ENCODE measurements at places on chromosomes 5 and 9.

DNA sequence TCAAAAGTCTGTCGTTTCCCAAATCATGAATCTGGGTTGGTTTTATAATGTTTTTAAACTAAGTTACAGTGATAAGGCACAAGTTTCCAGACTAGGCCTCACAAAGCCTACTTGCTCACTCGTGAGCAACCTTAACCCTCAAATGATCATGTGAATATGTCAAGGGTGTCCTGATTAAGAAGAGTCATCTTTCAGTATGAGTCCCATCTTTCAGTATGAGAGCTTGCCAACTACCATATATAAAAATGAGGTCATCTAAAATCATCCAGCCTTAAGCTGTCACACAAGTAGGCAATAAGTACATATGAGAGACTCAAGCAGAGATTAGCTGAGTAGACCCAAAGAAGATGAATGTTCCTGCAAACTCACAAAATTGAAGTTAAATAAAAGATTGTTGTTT lies 668.4 kb upstream of the FAM174A start:
- no peak for DNase-seq

GRCh38 chr5:124287813-124288212 lies 458.6 kb downstream of the ZNF608 start:
- DNase-seq: no peak

- DNase-seq: no peak
These were observed 130.5 kb downstream of the FBXL7 start for GRCh38 chr5:15630441-15630840.

DNA sequence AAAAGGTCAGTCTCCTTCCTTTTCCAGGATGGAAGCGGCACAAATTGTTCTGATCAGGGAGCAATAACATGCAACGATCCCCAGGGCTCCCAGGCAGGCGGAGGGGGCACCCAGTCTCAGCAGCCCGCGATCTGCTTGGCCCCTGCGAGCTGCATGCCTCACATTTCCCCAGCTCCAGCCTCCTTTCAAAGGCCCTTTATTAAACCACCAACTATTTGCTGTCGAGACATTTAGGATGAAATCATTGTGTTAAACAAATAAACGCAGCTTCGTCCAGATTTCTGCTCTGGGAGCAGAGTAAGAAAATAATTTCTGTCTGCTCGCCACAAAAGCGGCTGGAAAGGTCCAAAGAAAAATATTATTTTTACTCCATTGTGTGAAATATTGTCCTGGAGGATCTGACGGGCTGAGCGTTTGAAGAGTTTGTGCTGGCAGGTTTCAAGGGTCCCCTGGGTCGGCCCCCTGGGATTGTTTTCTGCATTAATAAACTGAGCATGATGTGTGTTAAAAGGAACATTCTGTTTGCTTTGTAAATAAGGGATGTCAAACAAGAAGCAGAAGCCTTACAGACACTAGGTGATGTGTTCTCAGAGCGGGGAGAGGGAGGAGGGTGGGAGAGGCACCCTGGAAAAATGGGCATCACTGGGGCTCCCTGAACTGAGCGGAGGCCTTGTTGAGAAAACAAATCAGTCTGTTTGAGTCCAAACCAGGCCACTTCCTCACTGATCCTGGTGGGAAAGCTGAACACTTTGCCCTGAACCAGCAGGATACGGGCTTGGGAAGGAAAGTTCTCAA lies 110.1 kb downstream of the FOXD1 start:
- DNase-seq: no peak

DNA sequence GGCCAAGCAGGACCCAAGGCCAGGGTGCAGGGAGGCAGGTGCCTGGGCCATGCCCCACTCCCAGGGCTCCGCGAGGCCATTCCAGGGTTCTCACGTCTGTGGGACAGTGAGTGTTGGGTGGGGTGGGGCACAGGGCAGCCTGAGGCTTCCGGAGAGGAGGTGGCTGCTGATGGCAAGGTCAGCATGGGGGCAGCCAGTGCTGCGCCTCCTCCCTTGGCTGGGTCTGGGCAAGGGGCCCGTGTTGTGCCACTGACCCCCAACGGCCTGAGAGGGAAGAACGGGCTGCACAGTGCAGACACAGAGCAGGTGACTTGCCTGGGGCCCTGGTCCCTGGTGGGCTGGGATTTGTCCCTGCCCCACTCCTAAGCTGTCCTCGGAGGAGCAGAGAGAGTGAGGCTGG lies 82.1 kb downstream of the RXRA start:
- DNase-seq: no peak

- DNase-seq: no peak
These were observed 27.8 kb downstream of the NFIL3 start for GRCh38 chr9:91395553-91396471.

- DNase-seq: no peak
These were observed 812.2 kb downstream of the DTWD2 start for GRCh38 chr5:118176146-118176545.

DNA sequence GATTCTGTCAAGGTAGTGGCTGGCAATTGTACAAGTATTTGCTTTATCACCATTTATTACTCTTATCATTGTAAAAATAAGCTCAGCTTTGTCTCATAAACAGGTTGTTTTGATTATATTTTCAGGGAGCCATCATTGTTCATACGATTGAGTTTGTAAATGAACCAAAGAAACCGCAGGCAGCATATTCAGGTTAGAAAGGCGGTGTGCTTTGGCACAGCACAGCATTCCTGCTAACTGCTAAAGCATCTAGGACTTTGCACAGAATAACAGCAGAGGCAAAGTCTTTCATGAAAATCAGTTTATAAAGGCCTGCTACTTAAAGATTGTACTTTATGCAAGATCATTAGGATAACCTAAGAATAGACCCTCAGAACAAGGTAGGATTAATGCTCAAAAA lies 281.5 kb upstream of the SLC24A2 start:
- no peak for DNase-seq

DNA sequence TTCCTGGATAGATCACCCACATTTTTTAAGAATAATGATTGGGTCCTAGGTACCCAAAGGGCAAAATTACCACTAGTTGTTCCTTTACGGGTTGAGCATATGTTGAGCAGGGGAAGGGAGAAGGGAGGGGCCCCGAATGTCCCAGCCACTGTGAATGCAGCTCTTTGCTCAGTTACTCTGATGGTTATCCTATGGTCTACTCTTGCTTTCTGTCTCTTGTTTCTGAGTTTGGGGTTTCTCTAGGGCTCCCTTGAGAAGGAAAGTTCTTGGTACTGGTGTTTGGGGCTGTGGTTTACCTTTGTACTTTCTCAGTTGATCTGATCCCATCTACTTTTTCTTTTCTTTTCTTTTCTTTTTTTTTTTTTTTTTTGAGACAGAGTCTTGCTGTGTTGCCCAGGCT lies 55.6 kb downstream of the ALG2 start:
- DNase-seq: no peak

- peak; percentile 73 for DNase-seq
These were observed at the start of gene TESK1 for GRCh38 chr9:35604578-35605350. TESK1 (plus strand) TSS chr9:35605262; CDS start chr9:35605620, 358 bp downstream.

GRCh38 chr5:69491838-69492390 lies 676 bp upstream of the OCLN start:
- DNase-seq: no peak

- no peak for DNase-seq
These were observed 89.8 kb downstream of the CD180 start for GRCh38 chr5:67106626-67107342.

GRCh38 chr5:171494452-171495121 lies 75.1 kb downstream of the FGF18 start:
- DNase-seq: no peak

DNA sequence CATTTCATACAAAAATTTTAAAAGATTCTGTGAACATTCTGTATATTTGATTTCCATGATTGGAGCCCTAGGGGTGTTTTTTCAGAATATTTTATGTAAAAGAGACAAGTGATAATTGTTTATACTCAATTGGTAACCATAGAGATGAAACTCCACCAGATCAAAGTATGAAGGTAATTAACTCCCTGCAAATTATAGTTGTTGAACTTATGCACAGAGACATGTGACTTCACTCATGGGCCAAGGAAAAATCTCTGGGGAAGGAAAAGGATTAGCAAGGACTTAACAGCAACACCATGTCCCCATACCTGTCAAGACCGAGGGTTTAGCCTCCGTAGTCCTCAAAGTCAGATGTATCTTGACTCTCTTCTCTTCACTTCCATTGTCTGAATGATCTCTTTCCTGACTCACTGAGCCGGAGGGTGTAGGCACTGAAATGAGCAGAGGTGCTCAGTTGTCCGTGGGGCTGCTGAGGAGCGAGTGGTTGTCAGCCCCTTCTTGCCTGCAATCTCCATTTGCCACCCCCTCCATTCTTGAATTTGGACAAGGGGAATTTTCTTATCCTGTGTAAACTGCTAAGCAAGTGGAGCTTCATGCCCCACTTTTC lies 17.5 kb upstream of the CXCL14 start:
- DNase-seq: no peak

GRCh38 chr5:82031220-82032119 lies 59.6 kb downstream of the ATG10 start:
- DNase-seq: no peak

DNA sequence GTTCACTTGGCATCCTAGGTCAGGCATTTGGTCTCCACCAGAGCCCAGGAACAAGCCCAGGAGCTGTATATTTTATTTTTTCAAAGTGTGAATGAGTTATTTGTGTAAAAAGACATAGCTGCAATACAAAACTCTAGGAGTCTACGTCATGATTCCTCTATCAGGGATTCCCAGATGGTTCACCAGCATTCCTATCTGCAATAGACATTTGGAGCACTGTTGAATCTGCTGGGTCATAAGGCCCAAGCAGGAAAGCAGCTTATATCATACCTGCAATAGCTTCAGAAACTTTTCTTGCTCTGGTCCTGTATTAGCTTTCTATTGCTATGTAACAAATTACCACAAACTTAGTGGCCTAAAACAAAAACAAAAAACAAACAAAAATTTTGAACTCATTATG lies 16.7 kb upstream of the DELE1 start:
- no peak for DNase-seq

GRCh38 chr5:54785729-54786591 lies 199.4 kb downstream of the ESM1 start:
- DNase-seq: no peak

DNA sequence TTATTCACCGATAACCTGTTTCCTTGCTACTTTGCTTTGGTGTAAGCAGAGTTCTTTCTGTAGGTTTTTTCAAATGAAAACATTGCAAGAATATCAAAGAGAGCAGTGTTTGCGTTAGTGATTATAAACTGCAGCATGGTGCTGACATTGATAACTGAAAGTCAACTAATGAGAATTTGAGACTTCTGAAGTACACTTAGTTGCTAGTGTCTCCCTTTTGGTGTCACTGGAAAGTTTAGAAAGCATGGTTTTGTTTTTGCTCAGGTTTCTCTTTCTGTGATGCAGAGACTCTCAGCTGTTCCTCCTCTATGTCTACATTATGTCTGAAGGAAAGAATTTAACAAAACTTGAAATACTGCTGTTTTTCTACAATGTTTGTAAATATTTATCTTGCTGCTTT lies 80.2 kb upstream of the ZNF169 start:
- no peak for DNase-seq

GRCh38 chr9:14993901-14994554 lies 83.8 kb upstream of the FREM1 start:
- no peak for DNase-seq

DNA sequence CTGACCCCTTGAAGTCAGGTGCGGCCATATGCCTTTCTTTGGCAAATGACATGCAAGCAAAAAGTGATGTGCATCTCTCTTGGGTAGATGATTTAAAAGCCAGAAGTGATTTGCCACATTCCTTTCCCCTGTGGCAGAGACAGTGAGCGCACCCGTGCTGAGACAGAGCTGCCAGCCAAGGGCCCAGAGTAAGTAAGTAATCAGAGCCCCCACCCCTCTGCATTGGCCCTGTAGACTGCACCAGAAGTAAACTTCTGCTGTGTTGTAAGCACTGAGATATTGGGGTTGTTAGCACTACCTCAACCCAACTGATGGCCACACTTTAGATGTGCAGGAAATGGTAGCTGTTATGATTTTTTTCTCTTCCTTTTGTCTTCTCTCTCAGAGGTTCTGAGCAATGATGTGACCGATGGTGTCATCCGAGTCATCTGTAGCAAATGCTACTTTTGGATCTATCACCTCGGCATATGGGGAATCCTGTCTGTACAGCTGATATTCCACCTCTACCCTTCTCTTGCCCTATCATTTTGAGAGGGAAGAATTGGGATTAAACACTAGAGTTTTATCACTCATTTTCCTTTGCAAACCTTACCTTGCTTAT lies 58.0 kb downstream of the DOCK2 start:
- no peak for DNase-seq

- no peak for DNase-seq
These were observed 22.0 kb downstream of the NSG2 start for GRCh38 chr5:174067499-174067898.

DNA sequence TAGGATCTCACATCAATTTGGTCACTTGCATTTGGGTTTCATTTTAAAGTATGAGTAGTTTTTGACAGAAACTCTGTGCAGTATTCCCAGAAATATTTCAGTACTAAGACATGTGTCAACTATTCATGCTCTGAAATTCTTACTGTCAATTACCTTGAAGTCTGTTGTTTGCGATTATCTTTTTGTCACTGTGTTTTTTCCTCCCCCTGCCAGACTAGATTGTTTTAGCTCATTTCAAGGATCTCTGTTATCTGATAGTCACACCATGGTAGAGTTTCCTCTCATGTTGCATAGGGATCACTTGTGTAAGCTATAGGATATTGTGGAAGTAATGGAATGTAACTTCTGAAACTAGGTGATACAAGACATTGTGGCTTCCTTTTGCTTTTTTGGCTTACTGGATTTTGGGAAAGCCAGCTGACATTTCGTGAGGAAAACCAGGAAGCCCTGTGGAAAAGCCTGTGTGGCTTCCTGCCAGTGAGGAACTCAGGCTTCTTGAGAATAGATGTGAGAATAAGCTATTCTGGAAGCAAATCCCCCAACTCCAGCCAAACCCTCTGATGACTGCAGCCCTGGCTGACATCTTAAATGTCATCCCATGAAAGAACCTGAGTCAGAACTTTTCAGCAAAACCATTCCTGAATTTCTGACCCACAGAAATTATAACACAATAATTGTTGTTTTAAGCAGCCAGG lies 122.2 kb downstream of the FGF10 start:
- DNase-seq: no peak

DNA sequence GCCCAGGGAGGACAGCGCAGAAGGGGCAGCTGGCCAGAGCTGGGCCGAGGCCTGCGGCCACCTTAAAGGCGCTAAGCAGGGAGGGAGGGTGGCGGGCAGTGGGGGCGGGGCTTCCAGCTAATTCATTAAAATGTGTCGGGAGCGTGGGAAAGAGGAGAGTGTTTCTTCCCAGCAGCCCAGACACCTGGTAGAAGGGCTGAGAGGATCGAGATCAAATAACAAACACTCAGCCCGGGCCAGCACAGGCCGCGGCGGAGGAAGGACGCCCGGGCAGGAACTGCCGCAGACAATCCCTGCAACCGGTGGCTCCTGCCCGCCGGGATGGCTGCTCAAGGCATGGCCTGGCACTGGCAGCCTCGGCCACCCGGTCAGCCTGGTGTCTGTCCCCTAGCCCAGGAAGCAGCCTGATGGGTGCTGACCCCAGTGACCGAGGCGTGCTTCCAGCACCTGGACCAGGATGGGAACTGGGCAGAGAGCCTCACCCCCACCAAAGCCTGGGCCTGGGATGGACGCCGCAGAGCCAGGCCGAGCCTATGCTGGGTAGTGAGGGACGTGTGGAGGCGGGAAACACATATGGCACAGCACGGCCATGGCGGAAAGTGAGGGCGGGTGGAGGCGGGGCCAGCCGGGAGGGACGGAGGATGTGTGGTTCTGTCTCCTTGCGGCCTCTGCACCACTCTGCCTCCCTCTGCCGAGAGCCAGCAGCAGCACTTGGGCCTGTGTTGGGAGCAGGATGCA lies 3.2 kb upstream of the NRARP start:
- no peak for DNase-seq

Data from stimulated activated CD4-positive, alpha-beta T cell treated with anti-CD3 and anti-CD28 coated beads, TNF-alpha, amount 100 ng/mL, for 4 hours (primary cell).